Mammary microvascular endothelial cell (primary cell): ENCODE measurements at places on chromosomes 3 and 15. TPM values are rescaled to one million over a fixed set of nuclear protein-coding genes. Genes with fewer than 3 reads are reported as not detected.

Gene SPCS1
- 189 TPM in 2 replicates for total RNA-seq

Gene ABHD5
- 53.8 and 54.8 TPM in 2 replicates for total RNA-seq

Gene MFN1
- 29.6 and 30.4 TPM in 2 replicates for total RNA-seq

Gene PPARG
- 17.1 and 20.1 TPM in 2 replicates for total RNA-seq

Gene GCNT3
- not detected in 2 replicates for total RNA-seq

Gene FSIP1
- total RNA-seq: 0.30 and 0.47 TPM in 2 replicates

Gene C3orf22
- not detected in 2 replicates for total RNA-seq

Gene BUB1B
- total RNA-seq: 38.7 and 51.1 TPM in 2 replicates

Gene MYRIP
- total RNA-seq: 3.8 and 4.9 TPM in 2 replicates

Gene KLHL40
- total RNA-seq: not detected in 2 replicates

Gene SLCO2A1
- 5.6 and 11.5 TPM in 2 replicates for total RNA-seq

Gene HIGD2B
- not detected in 2 replicates for total RNA-seq

Gene C15orf39
- 15.5 and 19.8 TPM in 2 replicates for total RNA-seq

Gene XCR1
- not detected in 2 replicates for total RNA-seq

Gene ZNF80
- total RNA-seq: not detected in 2 replicates

Gene TMEM158
- total RNA-seq: 3.3 and 3.5 TPM in 2 replicates

Gene TLR9
- total RNA-seq: not detected in 2 replicates

Gene ITGB5
- total RNA-seq: 190 and 217 TPM in 2 replicates

Gene ACOX2
- total RNA-seq: not detected in 2 replicates
